Large intestine (tissue), 12 donors: ENCODE measurements at places on chromosomes 12 and 14. TPM values are rescaled to one million over a fixed set of nuclear protein-coding genes. Genes with fewer than 3 reads are reported as not detected.

DNA sequence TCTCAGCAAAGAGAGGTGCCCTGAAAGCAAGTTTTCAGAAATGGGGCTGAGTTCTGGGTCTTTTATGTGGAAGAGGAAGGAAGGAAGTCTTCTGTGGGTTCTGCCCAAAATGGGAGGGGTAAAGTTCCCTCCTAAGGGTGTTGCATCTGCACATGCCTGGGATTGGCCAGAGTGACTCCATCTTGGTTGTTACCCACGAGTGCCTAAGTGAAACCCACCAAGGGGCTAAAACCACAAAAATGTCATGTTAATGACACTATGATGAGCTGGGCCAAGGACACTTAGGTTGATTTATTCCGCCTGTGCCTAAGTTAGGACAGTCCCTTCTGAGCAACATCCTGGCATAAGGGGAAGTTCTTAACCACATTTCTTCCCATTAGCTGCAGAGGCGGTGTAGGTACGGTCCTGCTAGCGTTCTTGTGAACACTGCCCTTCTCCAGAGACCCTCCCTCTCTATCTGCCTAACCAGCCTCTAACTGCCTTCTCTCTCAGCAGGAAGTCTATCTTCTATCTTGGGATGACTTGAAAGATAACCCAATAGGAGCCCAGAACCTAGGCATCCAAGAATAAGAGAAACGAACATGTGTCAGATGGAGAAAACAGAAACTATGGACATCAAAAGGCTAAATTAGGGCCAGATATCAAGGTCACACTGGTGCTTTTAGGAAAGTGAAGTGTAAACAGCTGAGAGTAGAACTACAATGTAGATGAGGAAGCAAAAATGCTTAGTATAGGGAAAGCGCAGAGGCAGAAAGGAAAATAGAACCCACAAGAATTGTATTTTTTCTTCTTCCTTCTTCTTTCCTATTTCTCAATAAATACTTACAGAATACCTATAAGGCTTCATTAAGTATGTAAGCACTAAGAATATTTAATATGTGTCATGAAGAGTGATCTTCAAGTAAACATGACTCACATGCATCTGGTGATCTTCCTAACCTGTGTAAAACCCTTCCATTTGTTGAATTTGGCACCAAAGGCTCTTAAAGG lies 104.2 kb upstream of the AMN1 start:
- DNase-seq = no peak

DNA sequence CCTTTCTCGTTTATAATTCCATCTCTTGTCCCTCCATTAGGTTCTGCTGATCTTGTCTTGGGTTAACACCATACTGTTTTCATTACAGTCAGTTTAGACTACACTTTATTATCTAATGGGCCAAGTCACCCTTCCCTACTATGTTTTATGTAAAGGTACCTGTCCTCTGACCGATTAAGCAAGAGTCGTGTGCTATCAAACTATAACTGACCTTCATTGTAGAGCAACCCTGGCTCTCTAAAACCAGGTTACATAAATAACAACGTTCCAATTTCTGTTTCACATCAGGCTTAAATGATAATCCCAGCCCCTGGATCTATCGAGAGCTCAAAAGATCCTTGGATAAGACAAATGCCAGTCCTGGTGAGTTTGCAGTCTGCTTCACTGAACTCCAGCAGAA lies 16.7 kb downstream of the OAS2 start:
- no peak for DNase-seq

DNA sequence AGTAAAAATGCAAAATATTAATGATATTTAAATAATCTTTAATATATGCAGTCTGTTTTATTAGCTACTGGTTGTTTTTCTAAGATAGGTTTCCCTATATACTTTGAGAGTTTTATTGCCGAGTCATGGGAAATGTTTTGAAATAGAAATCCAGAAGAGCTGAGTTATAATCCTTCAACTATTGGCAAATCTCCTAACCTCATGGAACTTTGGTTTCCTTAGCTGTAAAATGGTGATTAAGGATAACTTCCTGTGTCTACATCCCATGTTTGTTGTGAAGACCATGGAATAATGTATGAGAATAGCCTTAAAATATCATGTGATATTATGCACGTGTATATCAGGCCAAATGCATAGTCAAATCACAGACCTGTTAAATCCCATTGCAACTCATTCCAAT lies 51.0 kb downstream of the UNC79 start:
- DNase-seq = no peak

DNA sequence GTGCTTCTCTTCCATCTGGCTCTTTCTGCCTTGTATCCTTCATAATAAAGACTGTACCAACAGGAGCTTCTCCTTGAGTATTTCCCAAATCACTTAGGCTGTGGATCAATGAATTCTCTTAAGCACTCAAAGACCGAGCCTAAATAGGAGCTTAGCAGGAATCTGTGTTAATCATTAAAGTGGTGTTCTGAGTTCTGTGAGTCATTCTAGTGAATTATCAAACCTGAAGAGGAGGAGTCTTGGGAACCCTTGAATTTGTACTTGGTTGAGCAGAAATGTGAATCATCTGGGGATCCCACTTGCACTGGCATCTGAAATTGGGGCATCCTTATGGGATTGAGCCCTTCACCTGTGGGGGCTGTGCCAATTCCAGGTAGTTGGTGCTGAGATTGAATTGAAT lies 946.2 kb downstream of the BCL11B start:
- no peak for DNase-seq

GRCh38 chr12:84983289-84983688 lies 52.8 kb downstream of the TSPAN19 start:
- DNase-seq = no peak

- DNase-seq = no peak
Measured at GRCh38 chr12:50101663-50102062, 2.1 kb upstream of the GPD1 start.

DNA sequence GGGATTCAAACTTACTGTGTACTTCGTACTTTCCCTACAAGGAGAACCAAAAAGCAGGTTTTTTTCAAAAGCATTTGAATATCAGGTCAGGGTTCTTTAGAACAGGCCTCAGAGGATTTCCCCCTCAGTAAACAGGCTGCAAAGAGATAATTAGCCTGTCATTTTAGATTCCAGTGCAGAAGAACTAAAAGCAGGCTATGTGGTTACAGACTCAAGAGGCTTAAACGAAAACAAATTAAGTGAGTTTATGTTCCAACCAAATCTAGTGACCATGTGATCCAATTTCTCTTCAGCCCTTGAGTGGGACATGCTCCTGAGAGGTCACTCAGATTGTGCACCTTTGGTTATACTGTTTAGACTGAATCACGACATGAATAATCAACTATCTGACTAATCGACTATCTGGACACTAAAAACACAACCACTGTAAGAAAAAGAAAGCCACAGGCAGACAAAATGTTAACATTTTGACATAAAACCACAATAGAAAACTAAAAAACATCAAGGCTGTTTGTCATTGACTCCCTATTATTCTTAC lies 4.5 kb downstream of the TMED8 start:
- no peak for DNase-seq

GRCh38 chr12:123995023-123995748 lies 22.2 kb downstream of the ZNF664 start:
- DNase-seq = no peak

DNA sequence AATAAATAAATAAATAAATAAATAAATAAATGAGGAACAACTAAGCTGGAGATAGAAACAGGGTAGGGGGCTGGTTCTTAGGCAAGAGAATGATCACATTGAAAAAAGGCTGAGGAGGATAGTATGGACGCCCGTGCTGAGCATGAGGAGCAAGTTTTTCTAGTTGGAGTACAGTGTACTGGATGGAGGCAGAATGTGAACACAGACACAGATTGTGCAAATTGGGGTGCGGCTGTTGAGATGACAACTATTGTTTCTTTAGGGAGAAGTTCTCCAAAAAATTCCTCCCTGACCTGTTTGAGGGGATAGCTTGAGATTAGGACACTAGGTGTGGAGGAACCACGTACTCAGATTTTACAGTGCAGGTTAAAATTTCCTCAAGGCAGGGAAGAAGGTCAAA lies 979 bp upstream of the BIN2 start:
- DNase-seq = no peak

DNA sequence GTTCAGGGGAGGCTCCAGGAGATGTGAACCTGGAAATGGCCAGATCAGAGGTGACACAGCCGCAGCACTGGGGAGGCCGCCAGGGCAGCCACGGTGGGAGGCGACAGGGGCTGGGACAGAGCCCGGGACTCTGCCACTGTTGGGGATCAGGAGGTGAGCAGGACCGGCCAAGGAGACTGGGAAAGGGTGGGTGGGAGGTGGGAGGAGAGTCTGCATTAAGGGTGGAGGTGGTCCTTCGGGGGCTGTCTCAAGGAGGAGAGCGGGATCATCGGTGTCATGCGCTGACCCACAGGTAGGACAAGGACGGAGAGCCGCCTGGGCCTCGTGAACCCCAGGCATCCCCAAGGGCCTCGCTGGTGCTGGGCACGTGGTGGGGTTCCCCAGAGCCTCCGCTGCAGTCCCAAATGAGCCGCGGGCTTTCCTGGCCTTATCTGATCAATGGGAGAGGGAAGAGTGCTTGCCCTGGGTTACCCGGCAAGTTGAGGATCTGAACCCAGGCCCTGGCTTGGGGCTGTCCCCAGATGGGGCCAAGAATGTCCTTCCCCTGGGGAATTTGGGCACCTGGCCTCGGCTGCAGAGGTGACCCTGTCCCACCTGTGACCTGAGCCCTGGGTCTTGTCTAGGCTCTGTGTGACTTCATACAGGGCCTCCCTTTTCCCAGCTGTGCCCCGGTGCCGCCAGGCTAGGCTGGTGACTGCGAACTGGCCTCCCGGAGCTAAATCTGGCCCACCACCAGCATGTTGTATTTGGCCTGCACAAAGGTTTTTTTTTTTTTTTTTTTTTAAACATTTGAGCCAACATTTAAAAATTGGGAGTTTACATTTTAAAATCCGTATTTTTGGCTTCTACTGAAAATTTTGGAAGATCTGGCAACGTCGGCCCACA lies 13.2 kb downstream of the BEGAIN start:
- DNase-seq = no peak

- DNase-seq = no peak
Measured at GRCh38 chr12:60349232-60349978, 753.6 kb downstream of the SLC16A7 start.

GRCh38 chr14:32825058-32825457 lies 113.6 kb upstream of the NPAS3 start:
- no peak for DNase-seq

GRCh38 chr12:78290606-78291345 lies 460.1 kb downstream of the NAV3 start:
- peak; percentile 77 for DNase-seq

- no peak for DNase-seq
Measured at GRCh38 chr14:97920201-97920600, 1123.0 kb downstream of the VRK1 start.

DNA sequence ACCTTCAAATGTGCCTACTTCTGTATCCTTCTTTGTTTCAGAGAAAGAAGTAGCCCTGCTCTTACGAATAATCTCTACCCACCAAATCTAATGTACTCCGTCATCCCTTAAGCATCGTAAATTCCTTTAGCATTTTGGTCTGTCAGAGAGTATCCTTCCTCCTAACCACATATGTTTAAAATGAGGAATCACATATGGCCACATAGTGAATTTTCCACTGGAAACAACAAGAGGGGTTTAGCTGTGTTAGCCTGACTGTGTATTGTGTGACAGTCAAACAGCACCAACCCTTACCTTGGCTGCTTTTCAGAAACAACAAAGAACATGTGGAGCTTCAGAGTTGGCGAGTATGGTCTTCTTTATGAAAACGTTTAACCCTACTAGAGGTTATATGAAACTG lies 5.5 kb downstream of the LUM start:
- DNase-seq = no peak

GRCh38 chr12:78968226-78968625 lies 103.7 kb downstream of the SYT1 start:
- DNase-seq = no peak

- peak; percentile 26 for DNase-seq
Measured at GRCh38 chr12:115710104-115710564, 567.4 kb downstream of the MED13L start.

- DNase-seq = peak; percentile 8
Measured at GRCh38 chr12:128551266-128551665, 272.5 kb downstream of the SLC15A4 start.

DNA sequence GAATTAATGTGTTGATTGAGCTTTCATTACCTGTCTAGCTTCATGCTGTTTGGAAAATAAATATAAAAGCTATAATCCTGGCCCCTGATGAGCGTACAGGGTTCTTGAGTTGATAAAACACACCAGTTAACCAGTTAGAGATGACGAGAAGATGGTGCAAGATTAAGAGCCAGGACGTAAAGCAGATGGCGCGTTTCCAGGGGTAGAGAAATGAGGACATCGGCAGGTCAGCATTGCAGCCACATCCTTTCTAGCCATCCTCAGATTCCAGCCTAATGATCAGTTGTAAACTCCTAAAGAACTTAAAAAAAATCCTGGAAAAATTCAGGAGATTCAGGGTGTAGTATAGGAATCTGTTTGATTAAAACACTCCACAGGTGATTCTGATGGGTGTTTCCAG lies 203.7 kb downstream of the CACNA1C start:
- DNase-seq = no peak

DNA sequence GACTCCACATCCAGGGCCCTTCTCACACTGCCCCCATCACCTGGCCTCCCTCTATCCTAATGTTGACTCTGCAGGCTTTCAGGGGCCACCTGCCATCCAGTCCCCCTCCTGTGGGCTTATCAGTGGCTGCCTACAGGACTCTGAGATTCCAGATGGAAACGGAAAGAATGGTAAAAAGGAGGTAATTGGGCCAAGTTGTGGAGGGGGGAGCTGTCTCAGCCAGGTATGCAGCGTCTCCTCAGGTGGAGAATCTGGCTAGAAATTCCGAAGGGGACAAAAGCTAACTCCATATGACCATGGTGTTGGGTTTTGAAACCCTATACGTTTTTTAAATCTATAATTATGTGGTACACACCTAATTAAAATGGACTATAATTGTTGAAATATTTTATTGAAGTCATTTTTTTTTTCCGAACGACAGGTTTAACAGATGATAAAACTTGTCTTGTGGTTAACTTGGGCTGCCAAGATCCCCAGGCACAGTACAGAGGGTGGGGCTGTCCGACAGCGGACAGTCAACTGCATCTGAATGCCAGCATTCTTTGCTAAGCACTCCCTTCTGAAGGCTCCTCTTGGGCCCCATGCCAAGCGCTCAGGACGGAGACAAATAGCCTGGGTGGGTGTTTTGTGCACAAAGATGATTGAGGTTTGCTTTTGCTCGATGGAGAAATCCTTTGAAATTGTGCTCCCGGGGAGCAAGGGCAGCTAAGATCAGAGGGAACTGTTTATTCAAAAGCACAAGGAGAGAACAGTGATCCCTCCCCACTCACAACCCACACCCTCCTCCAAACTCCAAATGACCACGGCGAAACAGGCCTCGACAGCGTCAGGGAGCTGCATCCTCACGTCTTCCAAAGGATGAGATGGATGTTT lies 365.6 kb downstream of the BCL11B start:
- DNase-seq = no peak

LYZ gene
- 128 TPM for polyA plus RNA-seq

LRRC43 gene
- 2.0 TPM for polyA plus RNA-seq

CCDC197 gene
- polyA plus RNA-seq = not detected

REP15 gene
- 30.4 TPM for polyA plus RNA-seq

OR4K2 gene
- polyA plus RNA-seq = not detected

TDRD9 gene
- 0.46 TPM for polyA plus RNA-seq

RIPK3 gene
- polyA plus RNA-seq = 14.8 TPM

ADAM20 gene
- 0.06 TPM for polyA plus RNA-seq

SMIM41 gene
- 0.88 TPM for polyA plus RNA-seq

KCNA5 gene
- polyA plus RNA-seq = 0.79 TPM

CLMN gene
- polyA plus RNA-seq = 18.7 TPM

YAF2 gene
- 19.4 TPM for polyA plus RNA-seq

KRT77 gene
- 0.42 TPM for polyA plus RNA-seq

PTCSC3 gene
- not detected for polyA plus RNA-seq

DGLUCY gene
- 78.4 TPM for polyA plus RNA-seq

NKX2-8 gene
- polyA plus RNA-seq = not detected

KIF26A gene
- 8.8 TPM for polyA plus RNA-seq
